AG04449 (cell line): ENCODE measurements at places on chromosomes 1 and 21.
A peak's percentile ranks its signal among the peaks of the same experiment; 100 is the strongest.

DNA sequence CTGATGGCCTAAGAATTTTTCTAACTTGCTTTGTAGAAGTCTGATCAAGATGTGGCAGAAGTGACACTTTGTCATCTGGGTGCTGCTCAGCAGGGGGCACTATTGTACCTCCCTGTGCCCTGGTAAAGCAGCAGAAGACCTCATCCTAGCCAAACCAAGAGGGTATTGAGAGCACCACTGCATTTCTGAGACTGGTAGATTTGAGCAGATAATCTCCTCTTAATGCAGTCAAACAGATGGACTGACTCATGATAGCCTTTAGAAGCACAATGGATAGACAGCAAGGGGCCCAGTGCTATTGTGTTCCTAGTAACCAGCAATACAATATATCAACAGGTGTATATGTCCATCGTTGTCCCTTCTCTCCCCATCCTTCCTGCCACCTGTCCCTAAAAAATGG is 5.7 kb downstream of the TPM3 start:
- DNase-seq, result no peak

GRCh38 chr1:109947582-109948284 is 36.8 kb upstream of the AHCYL1 start:
- no peak for DNase-seq

- no peak for DNase-seq
These were observed at the start of gene NUP210L for GRCh38 chr1:154154534-154155191. TSS of gene NUP210L (minus strand) at chr1:154155073.

GRCh38 chr21:33976082-33977016 is 60.7 kb upstream of the ATP5PO start:
- DNase-seq, result peak; percentile 96

DNA sequence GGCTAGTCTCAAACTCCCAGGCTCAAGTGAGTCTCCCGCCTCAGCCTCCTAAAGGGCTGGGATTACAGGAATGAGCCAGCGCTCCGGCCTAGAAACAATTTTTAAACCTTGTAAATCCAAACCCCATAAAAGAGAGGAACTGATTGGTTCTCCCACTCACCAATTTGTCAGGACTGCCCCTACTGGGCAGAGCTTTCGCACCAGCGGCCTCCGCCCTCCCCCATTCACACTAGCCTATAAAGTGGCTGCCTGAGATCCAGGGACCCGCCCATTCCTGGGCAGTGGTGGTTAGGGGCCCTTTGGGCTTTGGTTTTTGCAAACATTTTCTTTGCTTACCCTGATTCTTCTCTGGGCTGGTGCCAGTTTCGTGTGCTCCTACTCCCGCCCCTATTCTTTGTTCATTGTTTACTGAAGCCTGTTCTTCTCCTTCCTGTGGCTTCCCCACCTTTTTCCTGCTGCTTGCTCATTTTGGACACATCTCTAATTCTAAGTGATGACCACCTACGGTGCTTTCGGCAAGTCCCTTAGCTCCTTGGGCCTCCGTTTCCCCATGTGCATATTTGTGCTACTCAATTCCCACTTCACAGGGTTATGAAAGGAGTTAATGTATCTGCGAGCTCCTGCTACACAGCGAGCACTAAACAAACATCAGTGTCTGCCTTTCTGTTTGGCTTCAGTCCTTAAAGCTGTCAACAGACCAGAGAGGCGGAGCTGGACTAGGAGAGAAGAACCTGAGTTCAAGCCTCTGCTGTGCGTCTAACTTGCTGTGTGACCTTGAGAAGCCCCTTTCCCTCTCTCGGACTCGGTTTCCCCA is 39.8 kb upstream of the CLIC4 start:
- no peak for DNase-seq

DNA sequence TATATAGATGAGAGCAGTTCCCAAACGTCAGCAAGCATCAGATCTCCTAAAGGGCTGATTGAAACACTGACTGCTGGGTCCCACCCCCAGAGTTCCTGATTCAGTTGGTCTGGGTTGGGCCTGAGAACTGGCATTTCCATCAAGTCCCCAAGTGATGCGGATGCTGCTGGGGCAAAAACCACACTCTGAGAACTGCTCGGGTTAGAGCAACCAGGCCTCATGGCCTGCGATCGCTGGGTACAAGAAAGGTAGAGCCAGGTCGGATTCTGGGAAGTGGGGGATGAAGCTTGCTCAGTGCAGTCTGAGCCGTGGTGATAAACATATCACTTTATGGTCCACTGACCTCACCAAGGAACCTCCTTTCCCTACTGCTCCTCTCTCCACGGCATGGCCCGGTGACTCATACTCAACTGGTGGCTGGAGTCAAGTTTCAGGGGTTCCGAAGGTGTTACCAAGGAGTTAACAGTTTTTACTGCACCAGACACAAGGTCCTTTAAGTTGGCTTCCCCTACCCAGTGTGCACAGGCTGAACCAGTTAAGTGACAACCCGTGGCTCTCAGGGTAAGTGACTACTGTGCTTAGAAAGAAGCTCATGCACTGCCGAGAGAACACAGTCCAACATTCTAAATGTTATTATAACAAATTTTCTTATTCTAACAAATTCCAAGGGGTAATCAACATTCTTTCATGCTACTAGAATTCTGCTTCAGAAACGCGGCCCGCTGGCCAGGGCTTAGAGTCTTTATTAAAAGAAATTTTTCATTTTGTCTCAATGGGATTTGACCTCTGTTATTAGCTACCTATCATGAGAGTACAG is 153.5 kb downstream of the TGFBR3 start:
- DNase-seq, result peak; percentile 56

DNA sequence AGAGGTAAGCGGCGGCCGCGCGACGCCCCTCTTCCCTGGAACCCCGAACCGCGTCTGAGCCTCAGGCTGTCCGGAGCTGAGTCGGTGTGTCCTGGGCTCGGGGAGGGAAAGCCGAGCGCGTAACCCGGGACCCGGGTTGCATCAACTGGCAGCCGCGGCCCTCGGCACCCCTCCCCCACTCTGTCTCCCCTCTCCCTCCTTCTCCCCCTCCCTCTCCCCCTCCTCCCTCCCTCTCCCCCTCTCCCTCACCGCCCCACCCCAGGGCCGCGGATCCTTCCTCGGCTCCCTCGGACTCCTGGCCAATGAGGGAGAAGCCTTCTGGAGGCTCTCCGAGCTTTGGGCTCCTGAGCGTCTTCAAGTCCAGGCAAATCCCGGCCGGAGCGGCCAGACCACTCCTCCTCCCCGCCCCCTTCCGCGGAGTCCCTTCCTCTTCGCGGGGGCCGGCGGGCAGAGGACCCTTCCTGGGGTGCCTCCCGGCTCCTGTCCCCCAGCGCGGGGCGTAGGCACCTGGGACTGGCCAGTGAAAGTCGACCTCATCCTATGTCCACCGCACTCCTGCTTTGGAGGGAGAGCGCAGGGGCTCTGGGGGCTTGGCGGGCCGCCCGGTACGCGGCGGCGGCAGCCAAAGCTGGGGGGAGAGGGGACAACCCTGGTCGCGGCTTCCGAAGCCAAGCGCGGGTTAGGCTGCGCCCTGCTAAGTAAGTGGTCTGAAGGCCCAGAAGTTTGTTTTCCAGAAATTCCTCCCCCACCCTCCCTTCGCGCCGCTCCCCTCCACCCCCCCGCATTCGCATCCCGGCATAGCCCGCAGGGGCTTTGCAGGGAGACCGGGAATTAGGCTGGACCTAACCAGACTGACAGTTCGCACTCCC is 850 bp downstream of the SESN2 start:
- no peak for DNase-seq

DNA sequence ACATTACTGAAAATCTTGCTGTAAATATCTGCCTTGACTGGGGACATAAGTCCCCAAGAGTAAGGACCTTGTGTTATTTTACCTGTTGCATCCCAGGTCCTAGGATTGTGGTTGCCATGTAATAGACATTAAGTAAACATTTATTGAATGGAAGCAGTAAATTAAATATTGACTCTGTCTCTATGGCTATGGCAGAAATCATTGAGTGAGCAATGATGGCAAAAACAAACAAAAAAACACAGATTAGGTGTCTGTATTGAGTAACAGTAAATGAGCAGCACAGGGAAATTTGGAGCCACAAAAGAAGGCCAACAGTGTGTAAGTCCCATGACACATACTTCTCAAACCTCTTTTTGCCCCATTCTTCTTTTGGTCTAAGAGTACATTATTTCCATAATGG is 240.4 kb downstream of the NFIA start:
- no peak for DNase-seq

GRCh38 chr1:9350013-9350908 is 57.6 kb downstream of the SPSB1 start:
- DNase-seq, result no peak

GRCh38 chr1:40421431-40422384 is 28.6 kb upstream of the ZFP69B start:
- no peak for DNase-seq

GRCh38 chr1:200029035-200029821 is 1.7 kb downstream of the NR5A2 start:
- DNase-seq, result no peak
